ENCODE measurements at places on chromosomes 3 and 15. TPM values are rescaled to one million over a fixed set of nuclear protein-coding genes. Genes with fewer than 3 reads are reported as not detected.

DNA sequence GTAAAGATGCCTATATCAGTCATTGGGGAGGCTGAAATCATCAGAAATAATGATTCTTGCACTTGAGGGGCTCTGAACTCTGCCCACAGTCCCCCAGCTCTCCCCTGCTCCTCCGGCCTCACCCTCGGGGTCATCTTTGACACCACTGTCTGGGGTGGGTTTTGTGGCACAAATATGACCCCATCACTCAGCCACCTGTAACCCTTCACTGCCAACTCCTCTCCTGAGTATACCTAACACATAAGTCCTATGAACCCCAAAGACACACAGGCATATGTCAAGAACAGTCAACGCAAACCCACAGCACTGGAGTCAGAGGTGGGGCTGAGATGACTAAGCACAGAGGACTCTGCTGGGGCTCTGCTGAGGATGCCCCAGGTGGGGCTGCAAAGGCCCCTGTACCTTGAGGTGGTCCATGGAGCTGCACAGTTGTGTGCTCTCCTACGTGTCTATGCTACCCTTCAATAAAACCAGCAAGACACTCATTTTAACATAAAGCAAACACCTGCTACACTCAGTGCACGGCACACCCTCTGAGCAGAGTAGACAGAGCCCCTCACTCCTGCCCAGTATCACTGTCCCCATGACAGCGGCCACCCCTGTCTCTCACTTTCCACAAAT, 29.9 kb downstream of the SLC41A3 start:
- DNase-seq, result no peak

- DNase-seq, result no peak
Observed at GRCh38 chr3:45549961-45550360, 44.6 kb upstream of the LIMD1 start.

DNA sequence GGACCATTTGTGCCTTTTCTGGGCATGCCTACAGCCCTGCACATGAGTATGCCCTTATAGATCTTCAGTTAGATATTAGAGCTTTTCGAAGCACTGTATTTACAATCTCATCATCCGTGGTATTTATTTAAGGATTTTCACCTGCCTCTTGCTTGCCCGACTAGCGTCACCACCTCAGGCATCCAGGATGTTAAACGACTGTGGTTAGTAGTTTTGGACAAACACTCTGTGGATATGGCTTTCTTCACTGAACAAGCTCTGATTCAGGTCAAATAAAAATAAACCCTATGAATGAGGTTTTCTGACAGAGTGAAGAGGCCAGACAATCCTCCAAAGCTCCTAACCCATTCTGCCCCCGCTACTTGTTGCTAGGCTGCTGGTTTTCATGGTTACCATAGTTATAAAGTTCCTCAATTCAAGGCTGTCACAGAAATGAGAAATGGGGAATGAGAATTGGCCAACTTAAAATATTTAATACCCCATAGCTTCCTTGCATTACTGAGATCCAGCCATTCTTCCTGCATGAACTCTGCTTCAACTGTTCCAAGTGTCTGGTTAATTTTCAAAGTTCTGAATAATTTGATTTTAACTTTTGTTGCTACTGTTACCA, 440.1 kb downstream of the GABRG3 start:
- DNase-seq, result peak; percentile 78

GRCh38 chr15:26665957-26666791, 106.7 kb downstream of the GABRB3 start:
- DNase-seq, result no peak

GRCh38 chr15:67781907-67782690, 43.2 kb upstream of the SKOR1 start:
- DNase-seq, result no peak

DNA sequence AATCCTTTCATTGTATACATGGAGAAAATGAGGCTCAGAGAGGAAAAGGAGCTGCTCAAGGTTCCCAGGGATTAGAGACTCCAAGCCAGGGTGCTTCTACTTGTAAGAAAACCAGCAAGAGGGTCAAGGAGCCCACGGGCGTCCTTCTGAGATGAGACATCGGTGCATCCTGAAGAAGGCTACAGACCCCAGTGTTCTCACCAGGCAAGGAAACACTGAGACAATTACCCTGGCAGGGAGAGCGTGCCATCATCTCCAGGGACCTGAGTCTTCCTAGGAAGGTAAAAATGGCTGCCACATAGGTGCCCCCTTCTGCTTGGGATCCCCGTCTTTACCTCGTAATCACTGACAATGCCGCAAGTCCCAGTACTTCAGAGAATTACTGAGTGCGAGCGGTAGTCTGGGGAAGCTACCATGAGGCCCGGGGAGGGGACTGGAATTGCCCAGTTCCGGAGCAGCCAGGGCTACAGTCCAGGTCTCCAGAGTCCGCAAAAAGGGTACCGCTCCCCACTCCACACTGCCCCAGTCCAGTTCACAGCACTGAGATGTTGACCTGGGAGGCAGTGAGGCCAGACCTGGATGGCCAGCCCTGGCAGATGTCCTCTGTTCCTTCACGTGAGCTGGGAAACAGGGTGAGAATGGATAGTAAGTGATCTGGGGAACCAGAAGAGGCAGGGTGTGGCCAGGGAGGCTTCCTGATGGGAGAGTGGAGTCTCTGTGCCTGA, 164.7 kb upstream of the SMAD3 start:
- no peak for DNase-seq

GRCh38 chr3:46948830-46949671, 27.5 kb downstream of the CCDC12 start:
- DNase-seq, result no peak

GRCh38 chr3:126017362-126017761, 48.4 kb downstream of the ROPN1B start:
- DNase-seq, result no peak

DNA sequence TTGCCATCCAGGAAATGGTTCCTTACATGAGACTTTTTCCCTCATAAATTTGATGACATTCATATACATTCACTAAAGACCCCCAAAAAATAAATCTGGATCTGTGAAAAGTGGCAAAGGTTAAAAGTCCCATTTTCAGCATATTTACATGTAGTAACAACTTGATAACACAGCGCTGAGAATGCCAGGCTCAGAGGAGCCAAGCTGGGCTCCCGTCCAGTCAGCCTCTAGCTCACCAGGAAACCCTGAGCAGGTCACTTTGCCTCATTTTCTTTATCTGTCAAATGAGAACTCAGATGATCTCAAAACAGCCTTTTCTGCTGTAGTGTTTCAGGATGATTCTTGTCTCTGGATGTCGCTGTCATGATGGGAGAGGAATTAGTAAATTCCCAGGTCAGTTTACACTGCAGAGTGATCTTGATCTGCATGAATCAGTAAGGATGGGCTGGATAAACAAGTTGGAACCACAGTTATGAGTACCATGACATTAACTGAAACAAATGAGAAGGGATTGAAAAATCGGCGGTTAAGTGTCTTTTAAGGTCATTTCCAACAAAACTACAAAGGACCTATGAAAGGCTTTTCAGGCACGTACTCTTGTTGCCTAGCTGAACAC, 82.8 kb downstream of the PPARG start:
- peak; percentile 54 for DNase-seq

GRCh38 chr3:124907957-124908356, 20.8 kb upstream of the ITGB5 start:
- DNase-seq, result no peak

DNA sequence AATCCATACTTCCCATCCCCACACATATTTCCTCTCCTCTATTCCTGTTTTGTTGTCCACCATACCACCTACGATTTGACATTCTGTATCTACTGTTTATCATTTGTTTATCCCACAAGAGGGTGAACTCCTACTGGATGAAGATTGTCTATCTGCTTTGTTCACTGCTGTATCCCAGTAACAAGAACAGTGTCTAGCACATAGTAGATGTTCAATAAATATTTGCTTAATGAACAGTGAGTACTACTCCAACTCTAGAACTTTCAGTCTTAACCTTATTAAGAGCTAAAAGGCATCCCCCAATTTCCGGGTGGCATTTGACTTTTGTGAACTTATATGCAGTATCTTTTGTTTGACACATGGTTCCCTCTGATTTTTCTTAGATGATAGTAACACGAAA, 1.3 kb downstream of the PYGO1 start:
- no peak for DNase-seq

- DNase-seq, result no peak
Observed at GRCh38 chr3:105014631-105015030, 352.1 kb upstream of the ALCAM start.

DNA sequence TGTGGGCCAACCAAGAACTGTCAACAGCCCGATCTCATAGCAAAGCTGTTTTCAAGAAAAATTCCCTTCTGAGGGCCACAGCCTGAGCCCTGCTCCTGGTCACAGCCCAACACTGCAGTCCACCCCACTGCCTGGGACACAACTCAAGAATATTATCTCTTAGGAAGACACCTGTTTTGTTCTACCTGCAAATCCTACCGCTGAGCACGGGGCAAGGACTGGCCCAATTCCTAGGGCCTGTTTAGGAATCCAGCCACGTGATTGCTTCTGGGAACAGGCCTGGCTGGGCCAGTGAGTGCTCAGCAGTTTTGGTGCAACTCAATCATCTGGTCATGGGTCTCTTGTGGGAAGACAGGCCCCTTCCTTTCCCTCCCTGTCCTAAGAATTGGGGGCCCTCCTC, 8.3 kb downstream of the ISLR2 start:
- no peak for DNase-seq

GRCh38 chr15:40436116-40436891, 4.4 kb upstream of the BAHD1 start:
- no peak for DNase-seq

DNA sequence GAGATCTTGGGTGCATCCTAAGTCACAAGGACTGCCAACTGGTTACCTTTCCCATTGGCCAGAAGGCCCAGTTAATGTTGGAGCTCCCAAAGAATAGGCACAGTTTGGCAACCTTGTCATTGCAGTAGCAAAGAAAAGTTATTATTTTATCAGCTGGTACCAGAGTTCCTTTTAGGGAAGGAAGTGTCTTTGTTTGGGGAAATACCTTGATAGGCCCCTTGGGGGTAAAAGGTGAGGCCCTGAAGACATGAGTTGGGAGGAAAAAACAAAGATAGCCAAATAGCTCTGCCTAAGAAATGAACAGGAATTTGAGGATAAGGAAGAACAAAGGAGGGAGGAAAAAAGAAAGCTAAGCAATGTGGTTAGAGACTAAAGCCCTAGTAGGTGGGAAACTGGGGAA, 85.8 kb downstream of the ANP32A start:
- DNase-seq, result no peak

GRCh38 chr3:184800349-184800930, 11.5 kb upstream of the VPS8 start:
- no peak for DNase-seq

DNA sequence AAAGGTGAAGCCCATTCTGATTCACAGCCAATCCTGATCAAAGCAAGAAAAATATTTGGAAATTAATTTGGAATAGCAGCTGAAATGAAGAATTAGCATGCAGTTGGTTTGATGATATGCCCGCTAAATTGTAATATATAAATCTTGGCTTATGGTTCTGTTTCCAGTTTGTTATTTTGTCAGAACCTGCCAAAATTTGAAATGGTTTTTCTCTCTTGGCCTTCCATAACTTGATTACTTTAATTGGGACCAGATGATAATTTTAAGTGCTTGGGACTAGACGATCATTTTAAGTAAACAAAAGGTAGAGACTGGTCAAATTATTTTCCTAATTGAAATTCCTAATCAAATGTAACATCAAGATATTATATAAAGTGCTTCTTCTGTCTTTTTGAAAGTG, 842.4 kb downstream of the TBL1XR1 start:
- DNase-seq, result no peak

DNA sequence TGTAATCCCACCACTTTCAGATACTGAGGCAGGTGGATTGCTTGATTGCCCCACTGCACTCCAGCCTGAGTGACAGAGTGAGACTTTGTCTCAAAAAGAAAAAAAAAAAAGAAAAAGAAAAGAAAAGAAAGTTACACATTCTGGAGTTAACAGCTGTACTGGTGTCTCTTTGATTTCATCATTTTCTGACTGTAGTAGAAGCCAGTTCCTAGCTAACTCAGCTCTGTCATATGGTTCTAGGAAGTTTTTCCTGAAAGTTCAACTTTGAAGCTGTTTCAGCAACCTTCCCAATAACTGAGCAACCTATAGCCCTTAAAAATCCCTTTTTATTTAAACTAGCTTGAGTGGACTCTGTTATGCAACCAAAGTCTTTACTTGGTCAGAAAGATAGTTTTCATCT, 104.6 kb upstream of the STRIT1 start:
- DNase-seq, result no peak

DNA sequence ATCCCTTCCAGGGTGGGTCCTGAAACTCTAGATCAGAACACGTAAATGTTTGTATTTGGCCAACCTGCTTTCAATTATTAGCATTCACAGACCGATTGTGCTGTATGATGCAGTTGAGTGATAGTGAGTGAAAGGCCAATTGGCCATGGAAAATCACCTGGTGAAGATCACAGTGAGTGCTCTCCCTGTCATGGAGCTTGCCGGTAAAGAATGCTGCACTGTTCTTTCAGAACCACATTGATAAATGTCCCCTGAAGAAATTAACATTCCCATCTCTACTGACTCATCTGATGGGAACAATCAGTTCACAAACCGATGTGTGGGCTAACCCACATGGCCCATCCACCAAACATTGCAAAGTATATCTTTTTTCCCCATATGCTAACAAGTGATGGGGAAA, 324.8 kb upstream of the TBL1XR1 start:
- DNase-seq, result no peak

- DNase-seq, result no peak
Observed at GRCh38 chr15:89116404-89116803, 28.1 kb downstream of the ABHD2 start.

DNA sequence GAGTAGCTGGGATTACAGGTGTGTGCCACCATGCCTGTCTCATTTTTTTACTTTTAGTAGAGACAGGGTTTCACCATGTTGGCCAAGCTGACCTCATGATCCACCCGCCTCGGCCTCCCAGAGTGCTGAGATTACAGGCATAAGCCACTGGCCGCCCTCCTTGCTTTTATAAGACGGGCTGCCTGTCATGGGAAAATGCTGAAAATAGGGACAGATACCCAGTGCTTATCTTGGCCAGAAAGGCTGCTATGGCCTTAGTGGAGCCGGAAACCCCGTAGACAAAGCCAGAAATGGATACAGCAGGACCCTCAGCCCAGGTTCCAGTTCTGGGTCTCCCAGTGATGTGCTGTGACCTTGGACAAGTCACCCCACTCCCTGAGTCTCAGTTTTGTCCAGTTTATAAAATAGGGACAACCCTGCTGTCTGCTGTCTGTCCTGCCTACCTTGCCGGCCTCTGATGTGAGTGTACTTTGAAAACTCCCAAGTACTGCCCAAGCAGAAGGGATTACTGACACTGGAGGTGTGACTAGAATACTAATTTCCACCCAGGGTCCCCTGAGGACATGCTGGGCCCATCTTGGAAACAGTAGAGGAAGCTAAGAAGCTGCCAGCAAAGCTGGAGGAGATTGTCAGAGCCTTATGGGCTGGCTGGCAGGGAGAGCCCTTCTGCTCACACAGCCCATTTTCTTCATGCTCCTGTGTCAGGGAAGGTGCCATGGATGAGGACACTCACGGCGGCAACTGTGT, 59.6 kb downstream of the BDH1 start:
- no peak for DNase-seq

ACTC1 gene
- total RNA-seq, result not detected

EXD1 gene
- total RNA-seq, result 0.12 TPM

TM6SF1 gene
- 0.04 TPM for total RNA-seq

CDHR4 gene
- total RNA-seq, result not detected

RBP2 gene
- not detected for total RNA-seq

UROC1 gene
- total RNA-seq, result not detected

OIP5 gene
- total RNA-seq, result 40.1 TPM

SPINK8 gene
- total RNA-seq, result not detected

RARB gene
- total RNA-seq, result 0.90 TPM

SUSD5 gene
- not detected for total RNA-seq

FBXO40 gene
- total RNA-seq, result not detected

MUC4 gene
- total RNA-seq, result not detected

SUCNR1 gene
- total RNA-seq, result 1.2 TPM

PLSCR4 gene
- 15.0 TPM for total RNA-seq

ACKR4 gene
- total RNA-seq, result not detected

GCNT3 gene
- total RNA-seq, result 4.1 TPM
